Inflammatory macrophage treated with lipopolysaccharide for 4 hours (primary cell): ENCODE measurements at places on chromosomes 4 and X.

GRCh38 chr4:19224820-19225219 lies 1026.9 kb upstream of the SLIT2 start:
- DNase-seq: peak; percentile 24

DNA sequence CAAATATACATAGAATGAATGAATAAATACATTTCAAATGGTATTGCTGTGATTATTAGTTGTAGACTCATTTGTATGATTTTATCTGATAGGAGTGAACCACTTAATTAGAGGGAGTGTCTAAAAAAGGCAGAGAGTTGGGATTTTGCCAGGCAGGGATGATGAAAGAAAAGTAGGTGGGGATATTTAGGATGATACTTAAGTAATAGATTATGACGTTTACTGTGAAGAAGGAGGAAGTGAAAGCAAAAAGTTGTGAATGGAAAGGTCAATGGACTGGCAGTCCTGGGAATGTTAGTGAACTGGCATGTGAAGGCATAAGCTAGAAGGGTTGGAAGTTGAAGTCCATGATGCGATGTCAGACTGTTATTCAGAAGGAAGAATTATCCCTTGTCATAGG lies 917.1 kb downstream of the RAPGEF2 start:
- peak; percentile 10 for DNase-seq

DNA sequence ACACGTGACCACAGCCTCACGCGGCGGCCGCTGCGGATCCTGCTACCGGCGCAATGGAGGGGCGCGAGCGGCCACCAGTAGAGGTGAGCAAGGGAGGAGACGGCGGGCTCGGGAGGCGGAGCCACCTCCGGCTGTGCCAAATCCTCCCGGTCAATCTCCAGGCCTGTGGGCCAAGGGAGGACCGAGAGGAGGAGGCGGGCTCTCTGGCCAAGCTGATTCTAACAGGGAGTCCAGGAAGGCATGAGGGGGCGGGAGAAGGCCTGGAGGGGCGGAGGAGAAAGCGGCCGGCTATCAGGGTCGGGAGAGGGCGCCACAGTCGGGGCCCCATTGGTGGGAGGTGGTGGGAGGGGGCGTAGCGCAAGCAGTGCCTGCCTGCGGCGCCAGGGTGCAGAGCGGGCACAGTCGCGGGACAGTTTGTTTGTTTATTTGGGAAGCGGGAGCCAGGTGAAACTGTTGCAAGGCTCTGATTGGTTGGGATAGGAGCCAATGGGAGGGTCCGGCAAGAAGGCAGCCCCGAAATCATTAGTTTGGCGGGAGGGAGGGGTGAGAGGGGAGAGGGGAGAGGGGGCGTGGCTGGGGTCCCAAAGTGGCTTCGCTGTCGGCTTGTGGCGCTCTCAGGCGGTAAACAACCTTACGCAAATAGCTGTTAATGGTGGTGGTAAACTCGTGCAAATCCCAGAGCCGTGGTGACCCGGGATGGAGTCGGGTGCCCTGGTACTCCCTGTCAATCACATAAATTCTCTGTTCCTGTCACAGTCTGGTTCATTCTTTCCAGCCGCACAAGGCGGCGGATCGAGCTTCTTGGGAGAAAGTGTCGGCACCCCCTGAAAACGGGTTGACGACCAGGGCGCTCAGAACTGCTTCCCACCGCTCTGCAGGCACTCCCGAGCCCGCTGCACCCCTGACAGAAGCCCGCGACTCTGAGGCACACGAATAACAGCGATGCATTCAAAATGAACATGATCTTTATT lies at the start of gene IRS4:
IRS4 (minus strand) TSS at position 55 of the 971 bp plus-strand sequence.
- DNase-seq: no peak

DNA sequence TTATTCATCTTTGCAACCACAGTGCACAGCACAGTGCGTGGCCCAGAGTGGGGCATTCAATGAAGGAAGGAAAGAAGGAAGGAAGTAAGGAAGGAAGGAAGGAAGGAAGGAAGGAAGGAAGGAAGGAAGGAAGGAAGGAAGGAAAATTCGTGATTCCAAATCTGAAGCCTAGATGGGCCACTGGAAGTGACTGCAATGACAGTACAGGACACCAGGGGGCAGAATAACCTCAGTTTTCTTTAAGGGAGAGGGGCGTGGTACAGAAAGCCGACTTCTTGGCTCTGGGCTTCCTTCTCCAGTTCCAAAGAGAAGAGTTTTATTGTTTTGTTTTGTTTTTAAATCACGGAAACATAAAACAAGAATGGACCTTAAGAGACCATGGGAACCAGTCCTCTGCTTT lies 47.8 kb downstream of the APLN start:
- DNase-seq: peak; percentile 45

DNA sequence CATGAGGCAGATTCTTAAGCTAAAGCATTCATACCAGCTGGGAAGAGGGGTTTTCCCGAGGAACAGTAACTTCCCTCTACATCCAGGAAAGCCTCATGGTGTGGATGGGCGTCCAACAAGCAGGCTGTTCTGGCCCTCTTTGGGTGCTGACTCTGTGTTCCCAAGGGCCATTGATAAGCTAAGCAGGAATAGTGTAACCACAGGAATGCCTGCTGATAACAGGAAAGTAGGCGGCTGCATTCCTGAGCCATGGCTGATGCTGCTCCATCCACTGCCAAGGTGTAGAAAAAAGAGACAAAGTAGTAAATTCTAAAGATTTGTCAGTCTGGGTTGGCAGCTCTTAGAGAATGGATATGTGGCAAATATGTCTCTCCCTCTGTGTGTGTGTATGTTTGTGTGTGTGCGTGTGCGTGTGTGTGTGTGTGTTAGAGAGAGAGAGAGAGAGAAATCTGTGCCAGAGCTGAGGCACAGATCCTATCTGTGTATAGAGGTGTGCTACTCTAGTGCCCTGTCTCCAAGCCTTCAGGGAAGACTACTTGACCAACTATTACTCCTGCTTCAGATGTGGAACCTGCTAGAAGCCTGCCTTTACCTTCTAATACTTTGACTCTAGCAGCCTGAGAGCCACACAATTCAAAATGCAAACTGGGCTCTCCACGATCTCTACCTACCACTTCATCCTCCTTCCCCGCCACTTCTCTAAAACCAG lies 353.1 kb upstream of the NR3C2 start:
- no peak for DNase-seq

- DNase-seq: peak; percentile 69
Observed at GRCh38 chr4:95165926-95166524, 382.7 kb downstream of the UNC5C start.

DNA sequence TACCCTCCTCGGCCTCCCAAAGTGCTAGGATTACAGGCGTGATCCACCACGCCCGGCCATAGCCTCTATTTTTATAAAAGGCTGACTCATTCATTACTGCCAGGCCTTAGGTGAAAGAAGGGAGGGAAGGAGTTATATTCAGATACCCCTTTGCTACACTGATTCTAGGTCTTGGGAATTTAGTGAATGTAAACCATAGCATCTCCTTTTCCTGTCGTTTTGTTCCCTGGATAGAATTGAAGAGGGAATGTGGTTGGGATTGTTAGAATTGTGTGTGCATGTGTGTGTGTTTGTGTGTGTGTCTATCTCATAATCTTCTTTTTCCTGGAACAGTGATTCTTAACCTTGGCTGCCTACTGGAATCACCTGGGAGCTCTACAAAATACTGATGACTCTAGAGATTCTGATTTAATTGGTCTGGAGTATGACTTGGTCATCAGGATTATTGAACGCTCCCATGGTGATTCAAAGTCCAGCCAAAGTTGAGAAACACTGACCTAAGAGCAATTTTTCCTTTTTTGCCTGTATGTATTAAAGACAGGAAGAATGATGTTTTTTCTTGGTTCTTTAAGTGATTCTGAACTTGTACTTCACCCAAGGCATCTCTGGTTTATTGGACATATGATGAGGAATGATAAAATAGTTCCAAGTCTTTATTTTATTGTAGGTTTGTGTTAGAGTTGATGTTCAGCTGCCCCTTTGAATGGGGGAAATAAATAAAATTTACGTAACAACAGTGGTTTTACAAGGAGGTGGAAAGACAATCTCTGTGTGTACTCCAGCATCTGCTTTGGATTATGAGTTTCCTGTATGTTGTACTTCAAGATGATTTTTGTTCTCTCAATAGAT lies 37.0 kb downstream of the NAP1L5 start:
- no peak for DNase-seq

- DNase-seq: peak; percentile 29
Observed at GRCh38 chrX:15497865-15498264, 2.7 kb upstream of the BMX start.

DNA sequence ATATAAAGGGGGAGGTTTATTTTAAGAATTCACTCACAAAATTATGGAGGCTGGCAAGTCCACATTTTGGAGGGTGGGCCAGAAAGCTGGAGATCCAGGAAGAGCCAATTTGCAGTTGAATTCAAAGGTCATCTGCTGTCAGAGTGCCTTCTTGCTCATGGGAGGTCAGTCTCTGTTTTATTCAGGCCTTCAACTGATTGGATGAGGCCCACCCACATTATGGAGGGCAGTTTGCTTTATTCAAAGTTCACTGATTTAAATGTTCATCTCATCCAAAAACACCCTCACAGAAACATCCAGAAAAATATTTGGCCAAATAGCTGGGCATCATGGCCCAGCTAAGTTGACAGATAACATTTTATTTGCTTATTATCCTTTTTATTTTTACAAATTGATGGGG lies 59.5 kb downstream of the SEPSECS start:
- DNase-seq: no peak

- DNase-seq: no peak
Observed at GRCh38 chr4:156764145-156764544, 207.5 kb downstream of the PDGFC start.

- DNase-seq: no peak
Observed at GRCh38 chrX:48894891-48895290, 2.7 kb downstream of the TIMM17B start.

GRCh38 chrX:131279617-131280016 lies 9.5 kb downstream of the IGSF1 start:
- DNase-seq: no peak

DNA sequence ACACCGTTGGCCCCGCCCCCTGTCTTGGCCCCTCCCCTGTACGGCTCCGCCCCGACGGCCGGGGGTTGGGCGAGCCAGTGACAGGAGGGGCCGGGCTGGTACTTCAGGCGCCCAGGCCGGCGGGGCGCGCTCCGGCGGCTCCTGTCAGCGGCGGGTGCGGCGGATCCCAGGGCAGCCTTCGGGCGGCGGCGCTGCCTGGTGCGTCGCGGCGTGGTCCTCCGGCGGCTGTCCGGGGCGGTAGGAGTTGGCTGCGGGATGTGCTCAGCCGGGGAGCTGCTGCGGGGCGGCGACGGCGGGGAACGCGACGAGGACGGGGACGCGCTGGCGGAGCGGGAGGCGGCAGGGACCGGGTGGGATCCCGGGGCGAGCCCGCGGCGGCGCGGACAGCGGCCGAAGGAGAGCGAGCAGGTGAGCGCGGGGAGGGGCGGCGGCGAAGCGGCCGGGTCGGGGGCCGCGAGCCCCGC lies at the start of gene FAM241A:
FAM241A (plus strand) TSS at position 129 of the 464 bp plus-strand sequence; CDS start at position 256, 127 bp downstream.
- peak; percentile 83 for DNase-seq

- DNase-seq: no peak
Observed at GRCh38 chr4:24871210-24871609, 41.6 kb downstream of the CCDC149 start.

- DNase-seq: no peak
Observed at GRCh38 chr4:64385220-64385619, 24.0 kb downstream of the TECRL start.

DNA sequence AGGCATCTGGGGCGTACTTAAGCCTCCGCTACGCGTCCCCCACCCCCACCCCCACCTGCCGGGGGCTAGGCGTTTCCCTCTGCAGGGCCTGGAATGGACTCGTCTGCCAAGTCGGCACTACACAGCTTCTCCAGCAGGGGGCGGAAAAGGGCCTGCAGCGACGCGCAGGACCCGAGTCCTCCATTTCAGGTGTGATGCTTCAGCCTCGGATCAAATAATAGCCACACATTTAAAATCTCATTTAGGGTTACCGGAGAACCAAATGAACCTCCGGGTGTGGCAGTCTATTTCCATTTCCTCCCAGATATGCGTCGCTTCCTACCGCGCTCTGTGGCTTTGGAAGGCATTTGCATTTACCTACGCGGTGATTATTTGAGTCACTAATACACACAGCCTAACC lies 2.9 kb downstream of the PAK3 start:
- peak; percentile 30 for DNase-seq

DNA sequence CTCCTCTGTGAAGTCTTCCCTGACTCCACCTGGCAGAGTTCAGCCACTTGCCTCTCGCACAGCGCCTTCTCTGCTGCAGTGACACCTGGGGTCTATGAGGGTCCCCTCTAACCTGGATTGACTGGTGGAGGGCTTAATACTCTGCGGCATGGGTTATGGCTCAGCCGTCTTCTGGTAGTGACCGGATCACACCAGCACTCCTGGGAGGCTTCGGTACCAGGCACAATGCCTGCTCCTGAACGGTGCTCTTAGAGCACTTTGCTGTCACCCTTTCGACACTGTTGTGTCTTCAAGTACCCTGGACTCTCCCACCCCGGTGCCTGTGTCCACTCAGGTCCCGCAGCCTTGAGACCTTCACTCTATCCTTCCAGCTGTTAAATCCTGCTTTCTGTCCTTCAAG lies 50.0 kb downstream of the C4orf50 start:
- no peak for DNase-seq

DNA sequence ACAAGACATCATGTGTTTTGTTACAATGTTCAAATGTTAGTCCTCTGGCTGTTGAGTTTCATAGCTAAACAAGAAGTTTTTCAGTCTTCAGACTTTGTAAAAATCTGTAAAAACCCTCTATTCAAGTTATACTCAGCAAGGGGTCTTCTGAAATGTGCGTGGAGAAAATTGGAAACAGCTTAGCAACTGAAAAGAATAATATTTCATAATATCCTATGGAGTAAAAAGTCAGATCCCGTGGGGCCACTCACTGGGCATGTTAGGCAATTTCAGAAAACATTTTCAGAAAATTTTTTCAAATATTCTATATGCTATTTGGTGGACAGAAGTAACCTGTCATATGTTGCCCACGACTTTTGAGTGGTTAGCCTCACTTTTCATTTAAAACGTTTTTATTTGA lies 118.3 kb downstream of the CORIN start:
- DNase-seq: no peak

DNA sequence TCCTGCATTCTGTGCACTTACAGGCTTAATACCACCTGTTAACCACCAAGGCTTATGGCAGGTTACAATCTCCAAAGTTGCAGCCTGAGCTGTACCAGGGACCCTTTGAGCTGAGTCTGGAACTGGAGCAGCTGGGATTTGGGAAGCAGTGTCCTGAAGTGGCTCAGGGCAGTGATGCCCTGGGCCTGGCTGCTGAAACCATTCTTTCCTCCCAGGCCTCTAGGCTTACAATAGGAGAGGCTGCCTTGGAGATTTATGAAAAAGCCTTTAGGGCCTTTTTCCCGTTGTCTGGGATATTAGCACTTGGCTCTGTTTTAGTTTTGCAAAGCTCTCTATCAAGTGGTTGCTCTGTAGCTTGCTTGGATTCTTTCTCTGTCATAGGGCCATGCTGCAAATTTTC lies 154.3 kb upstream of the CASK start:
- no peak for DNase-seq

- DNase-seq: no peak
Observed at GRCh38 chr4:68569466-68570121, 6.5 kb downstream of the UGT2B17 start.

DNA sequence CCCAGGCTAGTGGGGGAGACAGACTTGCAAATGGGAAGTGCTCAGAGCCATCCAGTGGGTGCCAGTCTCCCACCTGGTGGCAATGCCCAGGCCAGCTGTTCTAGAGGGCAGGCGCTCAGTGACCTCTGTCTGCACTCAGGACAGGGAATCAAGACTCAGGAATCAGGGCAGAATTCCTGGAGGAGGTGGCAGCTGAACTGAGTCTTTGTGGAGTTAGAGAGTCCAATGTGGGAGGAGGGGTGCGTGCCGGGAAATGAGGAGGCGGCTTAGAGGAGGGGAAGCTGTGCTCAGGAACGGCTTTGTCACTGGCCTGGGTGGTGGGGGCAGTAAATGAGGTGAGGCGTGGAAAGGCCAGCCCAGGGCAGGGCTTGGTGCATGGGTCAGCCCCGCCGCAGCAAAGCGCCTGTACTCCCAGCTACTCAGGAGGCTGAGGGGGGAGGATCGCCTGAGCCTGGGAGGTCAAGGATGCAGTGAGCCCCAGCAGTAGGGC lies 31.3 kb upstream of the SORCS2 start:
- no peak for DNase-seq
